ENCODE measurements at places on chromosomes 2 and 18.

GRCh38 chr2:27502142-27502541 lies 5.5 kb downstream of the GCKR start:
- DNase-seq: peak; percentile 23

DNA sequence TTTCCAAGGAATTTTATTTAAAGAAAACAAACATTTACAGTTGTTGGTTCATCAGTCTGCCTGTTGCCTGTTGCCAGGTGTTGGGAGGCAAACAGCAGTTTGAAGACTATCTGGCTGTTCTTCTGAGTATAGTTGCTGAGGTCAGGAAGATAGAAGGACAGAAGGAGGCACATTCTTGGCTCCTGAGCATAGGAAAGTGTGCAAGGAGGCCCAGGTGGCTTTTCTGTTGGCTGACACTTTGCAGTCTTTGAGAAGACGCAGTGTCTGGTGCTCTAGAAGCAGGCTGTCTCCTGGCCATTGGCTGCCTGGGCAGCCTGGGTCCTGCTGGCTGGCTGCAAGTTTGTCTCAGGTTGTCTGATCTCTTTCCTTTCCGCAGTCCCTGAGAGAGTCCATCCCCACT lies 36.4 kb downstream of the TMEM17 start:
- no peak for DNase-seq

DNA sequence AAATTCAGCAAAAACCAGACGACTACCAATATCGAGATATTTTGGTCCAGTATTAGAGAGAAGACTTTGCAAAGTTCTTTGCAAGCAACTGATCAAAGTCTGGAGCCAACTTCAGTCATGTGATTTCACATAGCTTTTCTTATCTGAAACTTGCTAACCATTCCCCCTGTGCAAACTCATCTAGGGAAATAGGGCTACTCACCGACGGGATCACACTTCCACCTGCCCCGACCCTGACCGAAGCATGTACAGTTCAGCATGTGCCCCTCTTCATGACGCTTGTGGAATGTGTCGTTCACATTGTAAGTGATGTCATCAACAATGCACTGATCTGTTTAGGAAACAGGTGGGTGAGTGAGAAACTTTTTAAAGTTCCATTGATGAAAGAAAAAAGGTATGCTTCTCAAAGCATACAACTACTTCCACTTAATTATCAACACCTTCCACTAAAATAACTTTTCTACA lies 15.4 kb downstream of the FN1 start:
- no peak for DNase-seq

DNA sequence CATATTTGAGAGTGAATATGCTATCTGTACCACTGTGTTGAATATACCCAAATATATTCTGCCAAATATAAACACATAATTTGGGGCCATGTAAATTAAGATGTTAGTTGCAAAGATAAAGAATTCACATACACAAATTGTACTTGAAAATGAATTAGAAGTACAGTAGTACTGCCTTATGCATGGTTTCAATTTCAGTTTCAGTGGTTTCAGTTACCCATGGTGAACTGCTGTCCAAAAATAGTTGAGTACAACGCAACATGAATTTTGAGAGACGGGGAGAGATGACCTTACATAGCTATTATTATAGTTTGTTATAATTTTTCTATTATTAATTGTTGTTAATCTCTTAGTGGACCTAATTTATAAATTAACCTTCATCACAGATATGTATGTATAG lies 1313.0 kb upstream of the FAM98A start:
- DNase-seq: no peak

- no peak for DNase-seq
Observed at GRCh38 chr2:129744649-129745048, 234.8 kb upstream of the RAB6C start.

DNA sequence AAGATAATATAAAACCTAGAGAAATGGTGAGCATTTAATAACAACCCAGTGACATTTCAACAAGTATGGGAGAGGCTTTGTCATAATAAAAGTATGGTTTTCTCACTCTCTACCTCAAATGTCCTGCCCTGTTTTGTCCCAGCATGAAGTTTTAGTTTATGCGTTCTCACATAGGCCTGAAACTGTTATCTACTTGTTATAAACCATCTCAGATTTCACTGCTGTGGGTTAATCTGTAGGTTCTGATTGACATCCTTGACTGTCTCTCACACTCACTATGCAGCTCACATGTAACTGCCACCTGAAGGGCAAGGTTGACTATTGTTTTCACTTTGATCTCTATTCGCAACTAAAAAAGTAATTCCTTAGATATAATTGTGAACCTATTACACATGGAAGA lies 44.9 kb downstream of the ZEB2 start:
- DNase-seq: no peak

GRCh38 chr2:190184460-190184859 lies 121.9 kb upstream of the MSTN start:
- no peak for DNase-seq

- DNase-seq: no peak
Observed at GRCh38 chr2:8597559-8598225, 84.2 kb upstream of the ID2 start.

- DNase-seq: no peak
Observed at GRCh38 chr2:222663479-222663878, 7.6 kb upstream of the FARSB start.

DNA sequence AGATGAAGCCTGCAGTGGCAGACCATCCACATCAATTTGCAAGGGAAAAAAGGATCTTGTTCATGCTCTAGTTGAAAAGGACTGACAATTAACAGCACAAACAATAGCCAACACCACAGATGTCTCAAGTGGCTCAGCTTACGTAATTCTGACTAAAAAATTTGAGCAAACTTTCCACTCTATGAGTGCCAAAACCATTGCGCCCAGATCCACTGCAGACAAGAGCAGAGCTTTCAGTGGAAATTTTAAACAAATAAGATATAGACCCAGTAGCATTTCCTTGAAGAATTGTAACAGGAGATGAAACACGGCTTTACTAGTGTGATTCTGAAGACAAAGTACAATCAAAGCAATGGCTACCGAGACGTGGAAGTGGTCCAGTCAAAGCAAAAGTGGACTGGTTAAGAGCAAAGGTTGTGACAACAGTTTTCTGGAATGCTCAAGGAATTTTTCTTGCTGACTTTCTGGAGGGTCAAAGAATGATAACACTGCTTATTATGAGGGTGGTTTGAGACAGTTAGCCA lies 12.0 kb upstream of the ZNF396 start:
- DNase-seq: peak; percentile 87

DNA sequence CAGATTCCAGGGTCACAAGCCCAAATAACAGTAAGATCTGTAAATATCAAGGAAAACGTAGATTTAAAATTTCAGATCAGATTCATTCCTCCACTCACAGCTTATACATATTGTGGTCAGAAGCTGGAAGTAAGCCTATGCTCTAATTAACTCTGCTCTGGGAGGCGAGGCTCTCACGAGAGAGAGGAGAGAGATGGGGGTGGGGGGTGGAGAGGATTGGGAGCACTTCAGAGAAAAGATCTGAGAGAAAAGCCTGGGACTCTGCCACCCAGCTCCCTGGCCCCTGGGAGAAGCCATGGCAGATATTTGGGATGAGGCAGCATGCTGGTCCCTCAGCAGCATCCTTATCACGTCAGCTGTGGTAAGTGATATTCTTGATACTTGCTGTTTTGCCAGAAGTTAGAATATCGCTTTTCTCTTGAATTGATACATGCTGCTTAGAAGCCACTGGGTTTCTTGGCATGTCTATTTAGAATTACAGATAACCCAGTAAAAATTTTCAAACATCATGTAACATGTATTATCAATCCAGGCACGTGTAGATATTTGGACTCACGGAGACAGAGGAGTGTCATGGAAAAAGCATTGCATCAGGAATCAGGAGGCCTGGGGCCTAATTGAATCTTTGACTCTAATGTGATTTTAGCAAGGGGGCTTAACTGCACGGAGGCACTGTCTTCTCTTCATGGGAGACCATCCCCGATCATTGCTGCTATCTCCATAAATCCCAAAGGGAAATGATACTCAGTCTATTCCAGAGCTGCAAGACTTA lies 265.4 kb downstream of the HRH4 start:
- DNase-seq: no peak

- no peak for DNase-seq
Observed at GRCh38 chr2:233156001-233156400, 95.5 kb upstream of the ATG16L1 start.

DNA sequence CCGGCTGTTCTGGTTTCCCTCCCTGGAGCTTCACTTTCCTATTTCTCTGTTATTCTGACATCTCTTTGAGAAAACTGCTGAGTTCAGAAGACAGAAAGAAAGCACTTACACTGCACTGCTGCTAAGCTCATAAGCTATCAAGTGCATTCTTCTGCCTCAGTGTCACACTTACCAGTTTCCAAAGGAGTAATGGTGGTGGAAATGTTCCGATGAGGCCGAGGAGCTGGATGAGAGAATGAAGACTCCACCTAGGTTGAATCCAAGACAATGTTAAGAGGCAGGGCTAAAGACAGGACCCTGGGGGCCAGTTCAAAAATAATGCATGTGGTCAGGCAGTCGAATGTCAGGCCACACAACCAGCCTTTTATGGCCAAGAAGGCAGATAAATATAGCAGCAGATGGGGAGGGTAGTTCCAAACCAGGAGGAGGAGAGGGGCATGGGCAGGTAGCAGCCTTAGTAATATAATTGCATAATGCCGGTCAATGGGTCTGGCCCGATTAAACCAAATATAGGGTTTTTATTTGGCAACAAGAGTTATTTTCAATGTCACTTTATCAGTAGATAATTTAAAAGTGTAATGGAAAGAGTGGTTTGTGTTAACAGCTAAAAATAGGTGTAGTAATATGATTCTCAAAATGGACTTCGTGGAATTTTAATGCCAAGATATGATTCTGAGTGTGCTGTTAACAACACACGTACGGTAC lies at the start of gene MYOM1:
Gene MYOM1, minus strand, starts transcription at position 338 of the 705 bp plus-strand sequence. CDS start 4,745 bp downstream, outside the sequence.
- DNase-seq: no peak

DNA sequence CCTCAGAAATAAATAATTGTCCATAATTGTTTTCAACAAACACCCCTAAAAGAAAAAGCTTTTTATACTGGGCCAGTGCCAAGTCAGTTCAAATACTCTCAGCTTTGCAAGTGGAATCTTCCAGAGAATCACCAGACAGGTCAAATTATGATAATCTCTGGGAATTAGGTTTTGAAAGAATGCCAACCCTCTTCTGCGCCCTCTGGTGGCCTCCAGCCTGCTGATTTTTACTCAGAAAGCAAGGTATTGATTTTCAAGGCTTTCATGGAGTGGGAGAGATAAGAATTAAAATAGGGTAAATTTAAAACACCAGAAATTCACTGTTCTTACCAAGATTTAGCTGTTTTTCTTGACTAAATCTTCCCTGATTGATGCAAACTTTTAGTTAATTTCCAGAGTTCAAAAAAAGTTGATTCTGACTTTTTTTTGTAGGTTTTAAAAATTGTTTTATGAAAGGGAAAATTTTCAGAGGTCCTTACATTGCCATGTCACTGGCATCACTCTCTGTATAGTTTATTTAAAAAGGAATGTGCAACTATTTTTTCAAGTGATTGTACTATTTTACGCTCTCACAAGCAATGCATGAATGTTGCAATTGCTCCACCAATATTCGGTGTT lies 282.9 kb upstream of the TNP1 start:
- DNase-seq: no peak

- no peak for DNase-seq
Observed at GRCh38 chr2:8424997-8425900, 256.6 kb upstream of the ID2 start.

- DNase-seq: no peak
Observed at GRCh38 chr18:75123113-75123512, 85.8 kb downstream of the PTGR3 start.

DNA sequence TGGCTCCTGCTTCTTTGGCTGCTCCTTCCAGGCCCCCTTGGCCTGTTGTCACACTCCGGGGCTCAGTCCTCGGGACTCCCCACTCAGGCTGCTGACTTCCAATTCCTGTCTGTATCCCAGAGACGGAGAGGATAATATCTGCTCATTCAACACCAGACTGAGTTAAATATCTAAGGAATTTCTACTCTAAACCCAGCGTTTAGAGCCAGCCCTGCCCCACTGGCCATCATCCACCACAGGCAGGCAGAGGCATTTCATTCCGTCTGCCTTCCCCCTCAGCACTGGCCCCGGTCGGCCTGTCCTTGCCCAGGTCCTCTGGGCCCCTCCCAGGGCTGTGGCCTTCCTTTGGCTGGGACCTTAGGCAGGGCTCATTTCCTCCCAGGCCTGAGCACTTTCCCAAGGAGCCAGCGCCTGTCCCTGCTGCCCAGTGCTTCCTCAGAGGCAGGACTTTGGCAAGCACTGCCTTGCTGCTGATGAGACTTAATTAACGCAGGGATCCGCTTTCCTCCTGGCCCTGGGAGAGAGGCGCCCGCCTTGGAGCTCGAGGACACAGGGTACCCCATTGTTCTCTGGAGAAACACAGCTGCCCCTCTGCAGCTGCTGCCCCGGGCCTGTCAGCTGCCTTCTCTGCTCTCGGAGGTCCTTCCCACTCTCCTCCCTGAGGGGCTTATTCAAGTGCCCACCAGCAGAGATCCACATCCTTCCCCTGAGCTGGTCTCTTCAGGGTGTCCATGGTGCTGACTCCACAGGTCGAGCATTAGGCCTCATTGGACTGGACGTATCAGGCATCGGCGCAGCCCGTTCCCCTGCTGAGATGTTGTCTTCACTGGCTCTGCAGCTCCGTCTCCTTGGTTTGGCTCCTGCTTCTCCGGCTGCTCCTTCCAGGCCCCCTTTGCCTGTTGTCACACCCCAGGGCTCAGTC lies 42.8 kb downstream of the ATOH8 start:
- DNase-seq: no peak

DNA sequence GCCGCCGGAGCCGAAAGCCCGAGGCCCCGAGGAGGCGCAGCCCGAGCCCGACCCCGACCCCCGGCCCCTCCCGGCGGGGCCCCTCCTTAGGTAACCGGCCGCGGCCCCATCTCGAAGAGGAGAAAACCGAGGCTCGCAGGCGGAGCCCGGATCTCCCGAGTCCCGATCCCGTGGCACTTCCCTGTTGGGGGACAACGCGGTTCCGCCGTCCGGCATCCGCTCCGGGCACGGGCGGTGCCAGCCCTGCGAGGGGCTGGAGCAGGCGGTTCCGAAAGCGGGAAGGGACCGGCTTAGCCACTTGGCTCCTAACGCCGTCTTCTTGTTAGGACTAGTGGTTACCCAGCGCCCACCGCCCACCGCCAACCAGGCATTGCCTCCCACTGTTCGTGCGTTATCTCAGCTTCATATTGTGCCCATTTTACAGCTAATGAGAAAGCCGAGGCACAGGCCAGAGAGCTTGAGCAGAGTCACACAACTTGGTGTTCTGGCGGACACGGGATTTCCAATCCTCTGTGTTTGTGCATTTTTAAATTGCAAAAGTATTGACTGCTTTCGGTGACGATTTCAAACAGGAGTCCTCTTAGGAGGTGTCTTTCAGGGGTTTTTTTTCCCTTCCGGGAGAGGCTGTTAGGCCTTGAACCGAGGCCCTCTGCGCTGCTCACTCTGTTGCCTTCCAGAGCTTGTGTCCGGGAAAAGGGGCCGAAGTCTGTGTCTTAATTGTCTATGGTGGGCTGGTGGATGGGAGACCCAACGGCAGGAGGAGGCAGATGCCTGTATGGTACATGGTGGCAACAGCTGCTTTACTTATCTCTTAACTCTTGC lies 562 bp downstream of the CENPA start:
- no peak for DNase-seq

GRCh38 chr2:70887550-70888246 lies 48.0 kb upstream of the ATP6V1B1 start:
- DNase-seq: no peak
